ENCODE measurements at places on chromosomes 6 and 20.

GRCh38 chr6:152176268-152176667 is 368.8 kb downstream of the ESR1 start:
- DNase-seq: no peak

DNA sequence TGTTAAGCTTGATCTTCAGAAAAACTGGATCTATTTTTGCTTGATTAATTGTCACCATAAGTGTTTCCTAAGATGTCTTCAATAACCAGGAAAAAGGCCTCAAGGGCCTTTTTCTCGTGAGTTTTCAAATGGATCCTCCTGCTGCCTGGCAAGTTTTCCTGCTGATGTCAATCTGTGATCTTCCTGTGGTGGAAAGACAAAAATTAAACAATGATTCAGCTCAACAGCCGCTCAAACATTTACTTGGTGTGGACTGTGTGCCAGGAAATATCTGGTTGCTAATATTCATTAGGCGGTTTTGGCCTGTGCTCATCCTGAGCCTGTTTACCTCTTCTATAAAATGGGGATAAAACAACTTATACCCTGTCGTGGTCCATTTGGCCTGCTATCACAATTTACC is 35.4 kb upstream of the SSTR4 start:
- DNase-seq: no peak

- DNase-seq: no peak
Observed at GRCh38 chr6:46420921-46421638, 70.2 kb downstream of the RCAN2 start.

DNA sequence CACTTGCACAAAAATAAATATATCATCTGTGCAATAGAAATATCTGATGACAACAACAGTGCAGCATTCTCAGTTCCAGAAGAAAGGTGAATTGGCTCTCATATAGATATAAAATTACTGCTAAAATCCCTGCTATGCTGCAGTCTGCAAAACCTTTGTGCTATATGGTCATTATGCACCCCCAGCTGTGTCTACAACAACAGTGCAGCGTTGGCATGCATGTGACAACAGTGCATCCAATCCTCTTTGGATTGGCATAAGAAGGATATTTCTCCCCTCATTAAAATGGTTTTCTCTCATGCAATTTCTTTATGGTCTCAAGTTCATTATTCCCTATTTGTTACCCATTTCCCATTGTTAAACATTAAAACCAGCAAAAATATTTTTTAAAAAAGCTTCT is 23.1 kb downstream of the OR2B6 start:
- no peak for DNase-seq

DNA sequence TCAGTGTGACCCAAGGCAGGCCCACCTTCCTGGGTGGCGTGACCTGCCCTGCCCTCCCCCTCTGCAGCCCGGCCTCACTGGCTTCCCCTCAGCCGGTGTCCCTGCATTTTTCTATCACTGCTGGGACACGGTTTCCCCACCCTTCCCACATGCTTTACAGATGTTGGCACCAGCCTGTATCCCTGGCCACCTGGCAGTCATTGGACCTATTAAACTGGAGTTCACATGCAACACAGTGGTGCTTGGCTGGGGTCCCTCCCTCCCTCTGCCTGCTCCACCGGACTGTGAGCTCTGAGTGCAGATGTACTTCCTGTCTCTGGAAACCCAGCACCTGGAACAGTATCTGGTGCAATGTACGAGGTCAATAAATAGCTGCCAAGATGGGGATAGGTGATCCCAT is 25.5 kb upstream of the STX16 start:
- DNase-seq: no peak

GRCh38 chr20:7540923-7541322 is 399.3 kb downstream of the HAO1 start:
- no peak for DNase-seq

GRCh38 chr6:104943781-104944180 is 13.1 kb upstream of the LIN28B start:
- no peak for DNase-seq

DNA sequence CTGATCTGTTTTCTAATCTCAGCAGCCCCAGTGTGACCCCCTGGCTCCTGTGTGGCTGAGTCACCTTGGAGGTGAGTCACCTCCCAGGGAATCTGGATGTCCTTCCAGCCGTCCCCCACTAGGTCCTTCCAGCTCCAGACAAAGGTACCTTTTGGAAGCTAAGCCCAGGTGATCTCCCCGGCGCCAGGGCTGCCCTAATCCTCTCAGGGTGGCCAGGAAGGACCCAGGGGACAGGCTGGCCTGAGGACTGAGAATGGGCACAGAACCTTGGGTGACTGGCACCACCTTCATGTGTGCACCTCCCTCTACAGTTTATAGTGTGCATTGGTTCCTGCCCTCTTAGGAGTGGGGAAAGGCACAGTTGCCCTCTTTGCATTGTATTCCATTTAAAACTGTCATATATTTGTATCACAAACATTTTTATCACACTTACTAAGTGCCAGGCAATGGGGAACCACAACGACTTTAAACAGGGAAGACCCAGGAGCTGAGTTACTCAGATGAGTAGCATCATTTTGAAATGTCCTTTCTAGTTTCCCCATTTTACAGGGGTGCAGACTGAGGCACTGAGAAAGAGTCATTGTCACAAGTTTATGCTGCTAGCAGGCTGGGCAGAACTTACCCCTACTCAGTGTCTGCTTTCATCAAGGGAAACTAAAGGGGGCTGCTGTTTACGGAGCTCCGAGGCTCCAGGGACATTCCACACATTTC is 2.6 kb upstream of the BPIFB4 start:
- DNase-seq: no peak

DNA sequence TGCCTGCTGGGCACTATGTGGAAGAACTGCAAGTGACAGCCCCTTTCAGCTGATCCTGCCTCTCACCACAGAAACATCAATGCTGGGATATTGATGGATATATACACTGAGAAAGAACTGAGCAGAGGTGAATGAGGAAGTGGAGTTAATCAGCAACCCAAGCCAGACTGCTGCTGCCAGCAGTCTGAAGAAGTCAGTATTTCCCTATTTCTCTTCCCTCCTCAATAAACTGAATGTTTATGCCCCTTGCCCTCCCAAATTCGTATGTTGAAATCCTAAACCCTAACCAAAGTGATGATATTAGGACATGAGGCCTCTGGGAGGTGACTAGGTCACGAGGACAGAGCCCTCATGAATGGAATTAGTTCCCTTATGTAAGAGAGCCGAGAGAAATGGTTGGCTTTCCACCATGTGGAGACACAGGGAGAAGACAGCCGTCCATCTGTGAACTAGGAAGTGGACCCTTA is 76.3 kb downstream of the CDK19 start:
- DNase-seq: no peak

- DNase-seq: no peak
Observed at GRCh38 chr6:119241111-119241465, 108.5 kb downstream of the MAN1A1 start.

DNA sequence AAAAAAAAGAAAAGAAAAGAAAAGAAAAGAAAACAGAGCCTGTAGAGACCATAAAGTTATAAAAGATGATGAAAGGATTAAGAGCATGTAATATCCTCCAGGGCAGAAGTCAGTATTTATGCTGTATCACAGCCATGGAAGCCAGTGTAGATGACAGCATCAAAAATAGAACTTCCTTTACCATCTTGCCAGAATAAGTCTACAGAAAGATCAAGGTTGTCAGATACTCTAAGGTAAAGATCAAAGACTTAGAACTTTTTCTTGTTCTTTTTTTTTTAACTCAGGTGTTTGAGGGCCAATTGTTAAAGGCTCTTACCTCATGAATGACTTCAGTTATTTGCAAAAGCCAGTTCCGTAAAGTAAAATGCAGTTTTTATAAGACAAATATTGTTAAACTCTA is 54.6 kb downstream of the ARHGAP18 start:
- no peak for DNase-seq

- no peak for DNase-seq
Observed at GRCh38 chr6:43491750-43492661, 14.6 kb downstream of the TJAP1 start.

DNA sequence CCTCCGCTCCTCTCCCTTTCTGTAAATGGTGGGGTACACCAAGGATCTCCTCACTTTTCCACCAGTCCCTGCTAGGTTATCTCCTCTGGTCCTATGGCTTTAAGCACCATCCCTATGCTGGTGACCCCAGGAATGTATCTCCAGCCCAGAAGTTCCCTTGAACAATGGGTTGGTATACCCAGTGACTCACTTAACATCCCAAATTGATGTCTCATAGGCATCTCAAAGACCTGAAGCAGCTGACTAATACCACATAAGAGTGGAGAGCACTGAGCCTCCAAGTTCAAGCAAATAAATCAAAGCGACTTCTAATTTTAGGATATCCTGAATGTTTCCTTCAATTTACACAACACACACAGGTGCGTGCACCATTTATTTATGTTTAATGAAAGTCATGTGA is 48.3 kb downstream of the ADGRF1 start:
- DNase-seq: no peak

Measured in stimulated activated CD4-positive, alpha-beta T cell treated with anti-CD3 and anti-CD28 coated beads, Interleukin-1b, Interleukin-23, amount 100 ng/mL, for 1 hour (primary cell).